ENCODE measurements at places on chromosomes 1 and 21. TPM values are rescaled to one million over a fixed set of nuclear protein-coding genes. Genes with fewer than 3 reads are reported as not detected.

Gene GPX7
- total RNA-seq, result 20.3 TPM

Gene TFAP2E
- 0.44 TPM for total RNA-seq

Gene CYB561D1
- total RNA-seq, result 8.2 TPM

Gene ZNF593OS
- not detected for total RNA-seq

Gene SPATA46
- not detected for total RNA-seq

Gene SPATA1
- total RNA-seq, result 0.33 TPM

Gene RRP1B
- 17.1 TPM for total RNA-seq

Gene NUF2
- total RNA-seq, result not detected

Gene GNG12
- 100 TPM for total RNA-seq

Gene ANKRD35
- total RNA-seq, result 10.2 TPM

Gene FAM110D
- 3.4 TPM for total RNA-seq

Gene TDRD10
- 5.6 TPM for total RNA-seq

Gene ECM1
- total RNA-seq, result 4.0 TPM

Gene ALPL
- 2.9 TPM for total RNA-seq

Gene CYP4Z1
- 16.2 TPM for total RNA-seq

Gene APCS
- not detected for total RNA-seq

Gene PLD5
- 0.32 TPM for total RNA-seq

Gene LCA5L
- 4.2 TPM for total RNA-seq

Gene SYDE2
- 10.6 TPM for total RNA-seq

Gene CHD1L
- 16.2 TPM for total RNA-seq

Gene NUAK2
- total RNA-seq, result 1.1 TPM

Gene KIF17
- total RNA-seq, result 3.5 TPM

Gene NTNG1
- 0.32 TPM for total RNA-seq

Gene FOXD3
- total RNA-seq, result not detected

Gene FLG2
- not detected for total RNA-seq

Gene MIXL1
- not detected for total RNA-seq

Gene LACTBL1
- not detected for total RNA-seq

Gene CD53
- total RNA-seq, result 72.6 TPM

Gene NID1
- total RNA-seq, result 288 TPM

Gene C1orf94
- not detected for total RNA-seq

Gene TNFSF4
- total RNA-seq, result 1.9 TPM

Gene GJB3
- total RNA-seq, result not detected

Gene S100A10
- 84.9 TPM for total RNA-seq

Gene MYOG
- not detected for total RNA-seq

Gene DMRTA2
- 0.16 TPM for total RNA-seq

Gene LHX8
- not detected for total RNA-seq

Gene AGT
- 0.59 TPM for total RNA-seq

Gene EDARADD
- total RNA-seq, result 0.32 TPM

Gene SLC16A1
- total RNA-seq, result 28.2 TPM

Gene SLC44A5
- 0.16 TPM for total RNA-seq

Gene CBS
- total RNA-seq, result 6.9 TPM

Gene ZCCHC17
- total RNA-seq, result 24.6 TPM

Gene CACNA1S
- not detected for total RNA-seq

Gene RAB7B
- 2.9 TPM for total RNA-seq

Gene HSPB7
- total RNA-seq, result 19.0 TPM

Gene IGSF9
- total RNA-seq, result not detected

Gene PODN
- 83.1 TPM for total RNA-seq

Gene DNM3
- 6.6 TPM for total RNA-seq

Gene TAL1
- 6.2 TPM for total RNA-seq

Gene PCNX2
- total RNA-seq, result 26.2 TPM
